Muscle of back (tissue), 13 donors: ENCODE measurements at places on chromosomes 16 and 17.

DNA sequence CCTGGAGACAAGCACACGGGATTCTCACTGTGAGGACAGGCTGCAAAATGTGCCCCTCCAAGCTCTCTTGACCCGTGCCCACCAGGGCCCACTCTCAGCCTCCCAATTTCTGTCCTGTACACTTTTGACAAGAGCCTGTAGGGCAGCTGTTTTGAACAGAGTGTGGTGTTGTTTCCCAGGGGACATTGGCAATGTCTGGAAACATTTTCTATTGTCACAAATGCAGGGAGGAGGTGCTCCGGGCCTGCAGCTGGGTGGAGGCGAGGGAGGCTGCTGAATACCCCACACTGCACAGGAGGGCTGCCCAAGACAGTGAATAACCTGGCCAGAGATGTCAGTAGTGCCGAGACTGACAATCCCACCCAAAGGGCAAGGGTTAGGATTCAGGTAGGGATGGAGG, 10.5 kb downstream of the CEP295NL start:
- DNase-seq: no peak

DNA sequence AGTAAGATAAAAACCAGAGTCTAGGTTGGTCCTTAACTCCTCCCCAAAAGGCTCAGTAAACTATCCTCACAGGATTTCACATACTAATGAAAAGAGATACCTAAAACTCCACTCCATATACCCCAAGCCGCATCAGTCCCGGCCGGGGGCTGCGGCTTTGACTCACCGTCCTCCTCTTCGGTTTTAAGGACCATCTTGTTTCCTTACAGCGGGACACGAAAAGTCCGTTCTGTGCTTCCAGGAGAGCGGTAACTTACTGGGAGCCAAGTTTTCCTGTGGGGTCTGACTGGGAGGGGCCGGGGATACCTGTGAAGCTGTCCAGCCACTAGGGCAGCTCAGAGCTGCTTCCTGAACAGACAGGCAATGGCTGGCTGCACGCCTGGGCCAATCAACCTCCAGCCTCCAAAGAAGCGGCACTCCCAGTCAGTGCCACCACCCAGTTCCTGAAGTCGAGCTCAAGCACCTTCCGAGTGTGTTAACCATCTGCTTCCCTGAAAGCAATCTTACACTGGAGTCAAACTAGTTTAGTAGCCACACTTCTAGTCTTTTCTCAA, 45.5 kb downstream of the CYTH1 start:
- no peak for DNase-seq

DNA sequence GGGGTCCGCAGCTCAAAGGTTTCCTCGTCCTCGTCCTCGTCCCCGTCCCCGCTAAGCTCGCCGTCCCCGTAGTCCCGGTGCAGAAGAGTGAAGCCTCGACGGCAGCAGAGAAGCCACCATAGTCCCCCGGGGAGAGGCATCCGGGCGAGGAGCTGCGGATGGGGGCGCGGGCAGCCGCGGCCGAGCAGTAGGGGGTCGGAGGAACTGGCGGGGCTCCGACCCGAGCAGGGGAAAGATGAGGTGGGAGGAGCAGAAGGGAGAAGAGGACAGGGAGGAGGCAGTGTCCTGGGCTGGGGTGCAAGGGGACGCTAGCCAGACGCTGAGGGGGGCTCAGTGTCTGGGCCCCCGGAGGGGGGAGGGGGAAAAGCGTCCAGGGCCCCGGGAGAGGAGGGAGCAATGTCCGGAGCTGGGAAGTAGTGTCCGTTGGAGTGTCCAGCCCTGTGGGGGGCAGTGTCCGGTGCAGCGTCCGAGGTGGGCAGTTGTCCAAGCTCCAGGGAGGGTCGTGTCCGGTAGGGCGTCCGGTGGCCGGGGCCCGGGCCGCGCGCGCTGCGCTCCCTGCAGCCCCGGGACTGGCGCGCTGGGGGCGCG, at the start of gene PLEKHH3:
Gene PLEKHH3, minus strand, starts transcription at position 571 of the 588 bp plus-strand sequence. Its CDS starts 431 bp downstream, at position 140.
- peak; percentile 94 for DNase-seq

DNA sequence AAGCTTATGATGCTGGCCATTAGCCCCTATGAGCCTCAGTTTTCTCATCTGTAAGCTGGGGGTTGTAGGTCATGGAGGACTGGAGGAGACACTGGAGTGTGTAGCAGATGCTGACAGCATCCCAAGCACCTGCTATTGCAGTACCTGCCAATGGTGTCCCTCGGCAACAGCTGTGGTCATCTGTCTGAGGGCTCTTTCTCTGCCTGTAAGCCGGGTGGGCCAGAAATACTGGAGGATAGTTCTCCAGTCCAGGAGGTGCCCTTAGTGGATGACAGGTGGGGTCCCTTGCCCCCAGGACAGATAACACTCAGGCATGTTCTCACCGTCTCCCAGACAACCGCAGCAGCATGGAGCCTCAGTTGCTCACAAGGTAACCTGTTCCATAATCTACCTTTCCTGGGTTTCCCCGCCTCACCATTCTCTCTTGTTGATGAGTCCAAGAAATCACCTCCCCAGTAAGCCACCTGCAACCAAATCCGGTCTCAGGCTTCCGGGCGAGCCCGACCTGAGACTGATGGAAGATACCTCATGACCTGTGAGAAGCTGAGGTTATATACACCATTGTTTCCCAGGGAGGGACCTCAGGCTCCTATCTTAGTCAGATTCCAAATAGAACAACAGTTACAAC, 23.8 kb downstream of the NLRP1 start:
- no peak for DNase-seq

DNA sequence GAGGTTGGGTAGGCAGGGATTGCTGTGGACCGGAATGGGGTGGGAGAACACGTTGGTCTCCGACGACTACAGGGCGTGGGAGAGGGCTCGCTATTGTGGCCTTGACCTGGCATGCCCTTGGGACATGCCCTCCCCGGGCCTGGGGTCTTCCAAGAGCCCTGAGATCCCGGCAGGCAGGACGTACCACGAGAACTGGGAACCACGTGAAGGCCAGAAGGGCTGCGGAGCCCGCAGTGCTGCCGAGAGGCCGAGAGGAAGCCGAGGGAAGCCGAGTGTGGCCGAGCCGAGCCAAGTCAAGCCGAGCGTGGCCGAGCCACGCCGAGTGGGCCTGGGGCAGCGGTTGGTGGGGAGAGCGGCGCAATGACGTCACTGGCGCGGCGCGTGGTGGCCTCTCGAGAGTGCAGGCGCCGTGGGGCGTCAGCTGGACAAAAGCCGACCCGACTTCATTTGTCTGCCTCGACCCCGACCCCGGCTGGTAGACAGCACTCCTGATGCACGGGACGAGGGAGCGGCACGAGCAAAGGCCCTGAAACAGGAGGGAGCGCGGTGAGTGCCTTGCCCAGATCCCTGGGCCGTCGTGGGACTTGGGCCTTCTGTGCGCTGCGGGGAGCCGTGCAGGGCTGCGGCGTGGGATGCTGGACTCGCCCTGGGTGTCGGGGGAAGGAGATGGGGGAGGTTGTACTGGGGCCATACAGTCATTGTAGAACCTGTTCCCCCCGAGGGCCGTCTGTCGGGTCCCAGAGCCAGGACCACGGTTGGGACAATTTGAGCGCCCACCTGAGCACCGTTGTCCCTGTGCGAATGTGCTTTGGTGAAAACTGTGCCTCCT, 6.6 kb downstream of the SOCS1 start:
- DNase-seq: no peak

DNA sequence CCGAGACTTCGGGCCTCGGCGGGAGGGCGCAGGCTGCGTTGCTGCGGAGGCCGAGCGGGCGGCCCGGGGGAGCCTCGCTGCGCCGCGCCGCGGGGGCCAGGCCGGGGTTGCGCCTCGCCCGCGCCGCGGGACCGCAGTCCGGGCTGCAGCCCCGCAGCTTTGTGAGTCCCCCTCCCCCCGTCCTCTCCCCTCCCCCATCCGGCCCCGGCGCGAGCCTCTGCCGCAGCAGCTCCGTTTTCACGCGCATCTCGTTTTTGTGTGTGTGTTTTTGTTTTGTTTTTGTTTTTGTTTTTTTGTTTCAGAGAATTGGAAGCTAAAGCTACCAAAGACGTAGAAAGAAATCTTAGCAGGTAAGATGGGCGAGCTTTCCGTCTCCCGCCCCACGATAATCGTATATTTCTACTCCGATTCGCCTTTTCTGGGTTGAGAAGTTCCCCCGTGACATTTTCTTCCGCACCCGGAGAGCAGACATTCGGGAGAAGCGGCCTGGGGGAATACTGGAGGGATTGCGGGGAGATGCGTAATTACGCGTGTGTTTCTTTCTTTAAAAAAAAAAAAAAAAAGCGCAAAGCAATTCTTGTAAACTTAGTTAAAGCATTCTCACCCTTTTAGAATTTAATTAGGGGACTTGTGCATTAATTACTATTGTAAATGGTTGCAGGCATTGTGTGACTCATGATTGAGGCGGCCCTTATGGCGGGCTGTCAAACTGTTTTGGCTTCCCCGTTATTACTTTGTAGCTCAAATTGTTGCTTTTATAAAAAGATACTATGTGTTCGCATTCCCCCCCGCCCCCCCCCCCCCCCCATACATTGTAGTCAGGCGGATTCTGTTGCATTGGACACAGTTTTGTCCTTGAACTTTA, 732 bp downstream of the TNRC6A start:
- no peak for DNase-seq

DNA sequence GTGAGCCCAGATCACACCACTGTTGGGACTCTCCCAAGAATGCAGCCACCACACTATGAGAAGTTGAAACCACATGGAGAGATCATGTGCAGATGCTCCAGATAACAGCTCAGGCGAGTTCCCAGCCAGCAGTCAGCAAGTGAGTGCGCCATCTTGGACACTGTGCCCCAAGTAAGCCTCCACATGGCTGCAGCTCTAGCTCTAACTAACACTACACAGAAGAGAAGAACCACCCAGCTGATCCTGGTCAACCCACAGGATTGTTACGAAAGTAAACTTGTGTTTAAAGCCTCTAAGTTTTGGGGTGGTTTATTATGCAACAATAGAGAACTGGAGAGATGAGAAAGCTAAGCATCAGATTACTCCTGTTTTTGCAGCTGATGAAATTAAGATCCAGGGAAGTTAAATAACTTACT, 25.8 kb downstream of the SLC38A7 start:
- no peak for DNase-seq

DNA sequence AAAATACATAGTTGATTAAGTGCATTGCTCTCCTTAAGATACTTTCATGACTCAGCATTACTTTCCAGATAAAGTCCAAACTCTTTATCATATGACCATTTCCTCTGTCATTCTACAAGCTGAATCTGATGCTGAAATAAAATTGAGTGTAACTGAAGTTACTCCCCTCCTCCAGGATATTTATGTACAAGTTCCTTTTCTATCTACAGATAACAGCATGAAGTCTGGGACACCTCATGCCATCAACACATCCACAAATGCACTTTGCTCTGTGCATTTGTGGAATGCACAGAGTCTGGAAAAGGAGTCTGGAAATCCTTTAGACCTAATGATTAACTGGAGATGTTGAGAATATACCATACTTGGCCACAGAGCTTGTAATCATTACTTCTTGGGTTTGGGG, 60.5 kb downstream of the ACSM2B start:
- DNase-seq: no peak

GRCh38 chr16:54123766-54124165, 162.8 kb downstream of the IRX3 start:
- no peak for DNase-seq

DNA sequence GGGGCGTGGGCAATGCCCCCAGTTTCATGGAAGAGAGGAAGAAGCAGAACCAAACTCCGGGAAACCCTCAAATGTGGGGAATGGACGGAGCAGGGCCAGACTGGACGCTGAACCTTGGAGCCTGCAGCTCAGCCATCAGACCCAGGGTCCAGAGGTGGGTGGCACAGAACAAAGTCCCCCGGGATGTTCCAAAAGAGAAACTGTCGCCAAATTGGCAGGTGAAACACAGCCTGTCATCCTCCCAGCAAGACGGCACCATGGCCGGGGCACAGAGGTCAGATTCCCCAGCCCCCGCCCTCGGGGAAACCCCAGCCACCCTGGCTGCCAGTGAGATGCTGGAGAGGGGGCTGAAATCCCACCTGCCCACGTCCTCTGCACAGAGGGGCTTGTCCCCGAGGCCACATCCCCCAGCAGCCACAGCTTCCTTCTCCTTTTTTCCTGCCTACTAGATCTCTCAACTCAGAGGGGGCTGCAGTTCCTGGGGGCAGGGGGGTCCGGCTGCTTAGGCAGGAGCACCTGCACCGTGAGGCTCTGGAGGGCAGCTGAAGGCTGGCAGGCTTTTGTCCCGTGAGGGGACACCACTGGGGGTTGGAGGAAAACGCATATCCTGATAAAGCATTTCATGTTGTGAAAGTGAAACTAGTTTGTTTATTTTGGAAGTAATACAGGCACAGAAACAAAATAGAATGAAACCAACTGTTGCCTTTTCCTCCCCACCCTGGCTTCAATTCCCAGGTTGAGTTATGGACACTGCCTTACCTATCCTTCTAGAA, 1.2 kb upstream of the SECTM1 start:
- no peak for DNase-seq

GRCh38 chr17:77958716-77959125, 218 bp downstream of the TNRC6C start:
- no peak for DNase-seq

- DNase-seq: no peak
Observed at GRCh38 chr16:31079342-31079944, 5.2 kb downstream of the ZNF646 start.

DNA sequence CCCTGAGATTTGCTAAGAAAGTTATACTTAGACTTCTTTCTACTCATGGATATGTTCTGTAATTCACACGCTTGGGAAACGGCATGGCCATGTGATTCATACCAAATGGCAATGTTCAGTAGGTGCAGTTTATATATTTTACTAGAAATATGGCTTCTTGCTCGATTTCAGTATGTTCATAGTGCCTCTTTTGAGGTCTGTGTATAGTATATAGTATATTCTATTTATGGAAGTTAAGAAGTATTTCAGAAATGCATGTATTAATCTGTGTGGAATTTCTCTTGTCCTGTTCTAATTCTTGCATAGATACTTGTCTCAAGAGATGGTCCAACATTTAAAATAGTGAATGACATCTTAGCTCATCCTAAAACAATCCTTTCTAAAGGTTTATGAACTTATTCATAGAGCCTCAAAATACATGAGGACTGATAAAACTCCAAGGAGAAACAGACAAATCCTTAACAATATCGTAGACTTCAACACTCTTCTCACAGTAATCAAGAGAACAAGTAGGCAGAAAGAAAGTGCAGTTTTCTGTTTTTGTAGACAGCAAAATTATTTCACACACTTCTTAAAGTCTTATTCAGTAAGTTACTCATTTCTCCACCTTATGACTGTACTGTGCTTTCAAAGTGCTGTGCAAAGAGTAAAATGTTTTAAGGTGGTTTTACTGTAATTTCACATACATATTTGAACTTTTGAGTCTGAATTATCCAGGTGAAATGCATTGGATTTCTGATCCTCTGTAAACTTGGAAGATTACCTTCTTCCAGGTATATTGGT, 11.1 kb downstream of the BPTF start:
- DNase-seq: peak; percentile 34

GRCh38 chr17:44071772-44072171, 1.2 kb downstream of the G6PC3 start:
- no peak for DNase-seq

GRCh38 chr16:66365651-66366050, 840 bp upstream of the CDH5 start:
- peak; percentile 78 for DNase-seq

GRCh38 chr17:57488856-57489255, 232.5 kb downstream of the MSI2 start:
- DNase-seq: no peak
